ENCODE measurements at places on chromosomes 5 and 9.
A peak's percentile ranks its signal among the peaks of the same experiment; 100 is the strongest.

DNA sequence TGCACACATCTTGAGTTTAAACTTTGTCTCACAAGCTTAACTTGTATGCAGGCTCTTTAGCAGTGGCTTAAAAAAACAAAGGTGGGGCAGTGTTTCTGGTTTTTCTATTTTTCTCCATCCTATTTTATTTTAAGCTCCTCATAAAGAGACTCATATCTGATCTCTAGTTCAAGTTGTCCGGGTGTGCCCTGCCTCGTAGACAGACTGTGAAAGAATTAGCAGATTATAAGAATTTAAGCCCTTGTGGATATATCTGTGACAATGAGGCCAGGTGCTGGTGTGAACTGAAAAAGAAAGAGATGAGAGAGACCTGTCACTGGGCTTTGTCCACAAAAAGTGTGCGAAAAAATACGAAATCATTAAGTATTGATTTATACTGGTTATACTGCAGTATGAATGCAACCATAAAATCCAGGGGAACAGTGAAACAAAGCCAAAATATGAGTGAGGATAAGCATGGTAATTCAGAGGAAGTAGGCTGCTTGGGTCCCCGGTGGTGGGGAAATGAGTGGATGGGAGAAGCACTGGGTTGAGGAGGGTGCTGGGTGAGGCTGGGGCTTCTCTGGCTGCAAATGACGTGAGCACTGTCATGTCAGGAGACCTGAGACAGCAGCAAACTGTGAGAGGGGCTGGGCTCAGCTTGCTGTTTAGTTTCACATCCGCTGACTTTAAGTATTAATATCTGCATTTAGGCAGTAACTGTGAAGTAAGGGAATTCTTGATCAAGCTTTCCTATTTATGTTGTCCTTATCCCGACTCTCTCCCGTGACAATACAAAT lies 179.7 kb upstream of the ANKRD55 start:
- peak; percentile 31 for DNase-seq

- peak; percentile 88 for DNase-seq
These were observed 7.5 kb downstream of the N4BP3 start for GRCh38 chr5:178120607-178121357.

GRCh38 chr9:127384016-127384730 lies 12.8 kb upstream of the SLC2A8 start:
- DNase-seq, result no peak

- no peak for DNase-seq
These were observed 96.5 kb downstream of the EFNA5 start for GRCh38 chr5:107574287-107574686.

GRCh38 chr9:21969011-21969940 lies 24.9 kb downstream of the CDKN2A start:
- DNase-seq, result no peak

DNA sequence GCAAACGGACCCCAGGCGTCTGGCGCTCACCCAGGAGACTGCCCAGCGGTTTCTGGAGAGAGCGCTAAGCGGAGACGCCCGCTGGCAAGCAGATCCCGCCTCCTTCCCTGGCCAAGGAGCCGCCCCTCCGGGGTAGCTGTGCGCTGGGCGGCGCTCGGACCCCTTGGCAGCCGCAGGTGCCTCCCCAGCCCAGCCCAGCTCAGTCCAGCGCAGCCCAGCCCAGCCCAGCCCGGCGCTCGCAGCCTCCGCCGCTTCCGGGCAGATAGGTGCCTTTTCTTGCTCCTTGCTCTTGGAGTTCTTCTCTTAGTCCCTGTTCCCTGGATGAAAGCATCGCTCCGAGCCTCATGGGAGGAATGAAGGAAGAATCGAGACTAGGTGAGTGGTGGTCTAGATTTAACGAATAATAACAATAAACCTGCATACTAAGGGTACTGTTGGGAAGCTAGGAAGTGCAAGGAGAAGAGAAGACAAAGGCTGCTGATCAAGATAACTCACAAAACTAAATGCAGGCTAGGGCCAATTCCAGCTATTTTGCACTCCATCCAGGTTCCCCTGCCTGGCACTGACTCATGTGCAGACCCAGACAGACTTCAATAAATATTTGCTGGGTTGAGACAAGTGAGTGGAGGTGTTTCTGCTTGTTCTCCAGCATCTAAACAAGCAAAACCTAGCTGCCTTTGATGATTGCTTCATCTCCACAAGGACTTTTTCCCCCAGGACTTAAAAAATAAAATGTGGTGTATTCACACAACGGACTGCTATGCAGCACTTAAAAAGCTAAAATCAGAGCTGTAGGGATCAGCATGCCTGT lies at the start of gene STK32A:
TSS of gene STK32A (plus strand) at position 202 of the 811 bp plus-strand sequence. CDS start 4,609 bp downstream, outside the sequence.
- DNase-seq, result no peak

GRCh38 chr9:91034521-91034920 lies 232.9 kb downstream of the SYK start:
- DNase-seq, result no peak

DNA sequence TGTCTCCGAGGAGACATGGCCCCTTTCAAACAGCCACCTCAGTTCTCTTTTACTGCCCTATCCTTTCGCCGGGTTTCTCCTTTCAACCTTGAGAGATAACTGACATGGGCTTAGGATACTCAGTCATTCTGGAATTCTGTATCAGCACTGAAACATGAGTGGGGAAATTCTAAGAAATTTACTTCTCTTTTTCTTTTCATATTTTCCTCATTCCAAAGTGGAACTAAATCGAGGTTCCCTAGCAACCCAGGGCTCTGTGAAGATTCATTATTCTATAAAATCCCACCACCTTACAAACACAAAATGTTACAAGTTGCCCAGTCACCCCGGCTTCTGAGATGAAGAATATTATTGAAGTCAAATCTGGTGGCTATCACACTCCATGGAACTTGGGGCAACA lies 319.2 kb downstream of the ENC1 start:
- DNase-seq, result no peak

DNA sequence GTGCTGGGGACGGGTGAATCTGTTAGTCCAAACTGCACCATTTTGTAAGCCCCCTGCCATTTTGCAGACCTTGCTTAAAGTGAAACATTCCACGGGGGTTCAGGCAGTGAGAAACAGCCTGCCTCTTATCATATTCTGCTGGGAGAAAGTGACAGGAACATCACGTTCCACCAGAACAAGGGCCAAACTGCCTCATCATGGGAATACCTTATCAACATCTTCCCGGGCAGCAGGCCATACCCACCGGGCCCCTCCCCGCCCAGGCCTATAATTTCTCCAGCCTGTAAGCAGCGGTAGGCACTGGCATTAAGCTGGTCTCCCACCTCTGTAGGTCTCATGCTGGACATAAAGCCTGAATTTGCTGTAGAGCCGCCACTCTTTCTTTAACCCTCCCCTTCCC lies 1.5 kb upstream of the CFAP77 start:
- DNase-seq, result no peak

- no peak for DNase-seq
These were observed 101.2 kb downstream of the MAP1B start for GRCh38 chr5:72208324-72208926.

DNA sequence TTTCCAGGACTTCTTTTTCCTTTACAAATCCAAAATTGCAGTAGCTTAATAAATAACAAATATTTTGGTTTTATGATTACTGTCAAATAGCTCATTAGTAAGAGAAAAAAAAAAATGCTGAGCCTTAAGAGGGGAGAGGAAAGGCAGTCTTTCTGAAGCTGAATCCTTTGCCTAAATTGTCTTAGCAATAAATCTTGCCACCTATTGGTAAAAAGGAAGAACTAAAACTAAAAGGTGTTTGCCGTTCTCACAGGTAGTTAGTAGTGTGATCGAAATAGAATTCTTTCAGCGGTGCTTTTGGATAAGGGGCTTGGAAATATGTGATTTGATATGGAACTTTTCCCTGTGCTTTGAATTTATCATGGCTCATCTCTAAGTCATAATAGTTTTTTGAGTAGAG lies 31.2 kb downstream of the PIK3R1 start:
- DNase-seq, result peak; percentile 48
